ENCODE measurements at places on chromosomes 1 and 21.

- no peak for DNase-seq
Observed at GRCh38 chr1:177427811-177428210, 257.1 kb downstream of the BRINP2 start.

GRCh38 chr1:116092752-116093489 lies 18.3 kb upstream of the MAB21L3 start:
- no peak for DNase-seq

- DNase-seq, result peak; percentile 87
Observed at GRCh38 chr1:150578272-150579109, 919 bp downstream of the MCL1 start.

- DNase-seq, result no peak
Observed at GRCh38 chr1:65939636-65940035, 146.9 kb downstream of the PDE4B start.

DNA sequence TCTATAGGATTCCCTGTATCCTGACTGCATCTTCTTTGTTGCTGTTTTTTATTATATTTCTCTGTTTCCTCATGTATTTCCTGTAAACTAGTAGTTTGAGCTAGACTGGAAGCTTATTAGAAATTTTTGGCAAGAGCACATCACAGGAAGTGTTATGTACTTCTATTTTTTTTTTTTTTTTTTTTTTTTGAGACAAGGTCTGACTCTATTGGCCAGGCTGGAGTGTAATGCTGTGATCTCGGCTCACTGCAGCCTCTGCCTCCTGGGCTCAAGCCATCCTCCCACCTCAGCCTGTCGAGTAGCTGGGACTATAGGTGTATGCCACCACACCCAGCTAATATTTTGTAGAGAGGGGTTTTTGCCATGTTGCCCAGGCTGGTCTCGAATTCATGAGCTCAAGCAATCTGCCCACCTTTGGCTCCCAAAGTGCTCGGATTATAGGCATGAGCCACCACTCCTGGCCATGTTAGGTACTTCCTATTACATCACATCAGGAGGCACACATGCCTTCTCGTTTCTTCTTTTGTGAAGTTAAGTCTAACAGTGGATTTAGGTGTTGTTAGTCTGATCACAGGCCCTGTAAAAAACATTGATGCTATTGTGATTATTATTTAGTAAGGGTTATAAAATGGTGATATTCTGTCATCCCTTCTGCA lies 12.5 kb downstream of the C1orf21 start:
- peak; percentile 42 for DNase-seq

DNA sequence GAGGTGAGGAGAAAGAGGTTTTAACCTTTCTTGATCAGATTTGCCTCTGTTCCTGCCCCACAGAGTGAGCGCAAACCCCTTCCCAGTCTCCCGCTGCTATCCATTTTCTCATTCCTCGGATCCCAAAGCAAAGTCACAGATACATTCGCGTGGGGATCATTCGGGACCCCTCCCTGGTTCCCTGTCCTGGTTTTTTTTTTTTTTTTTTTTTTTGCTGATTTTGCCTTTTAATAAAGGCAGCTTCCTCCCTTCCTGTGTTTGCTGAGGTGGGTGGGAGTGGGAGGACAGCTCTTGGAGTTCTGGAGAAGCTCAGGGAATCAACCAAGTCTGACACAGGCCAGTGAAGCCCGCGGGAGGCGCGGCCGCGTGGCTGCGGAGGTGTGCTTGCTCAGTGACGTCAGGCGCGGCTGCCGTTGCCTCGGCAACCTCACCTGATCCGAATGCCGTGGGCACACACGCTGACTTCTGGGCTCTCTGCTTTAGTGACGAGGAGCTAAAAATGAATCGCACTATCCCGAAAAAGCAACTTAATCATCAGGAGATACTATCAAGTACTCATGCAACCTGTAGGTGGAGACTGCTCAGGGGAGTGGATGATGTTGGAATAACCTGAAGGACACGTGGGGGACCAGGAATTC lies 106.4 kb downstream of the TBX19 start:
- peak; percentile 93 for DNase-seq

All from NCI-H69 (cell line).